ENCODE measurements at places on chromosomes 4 and X.

GRCh38 chr4:158193171-158193749 is 17.0 kb upstream of the TMEM144 start:
- DNase-seq = no peak

- DNase-seq = no peak
These were observed 146.1 kb downstream of the GPR143 start for GRCh38 chrX:9619581-9619980.

GRCh38 chrX:39900777-39901170 is 197.0 kb downstream of the BCOR start:
- no peak for DNase-seq

DNA sequence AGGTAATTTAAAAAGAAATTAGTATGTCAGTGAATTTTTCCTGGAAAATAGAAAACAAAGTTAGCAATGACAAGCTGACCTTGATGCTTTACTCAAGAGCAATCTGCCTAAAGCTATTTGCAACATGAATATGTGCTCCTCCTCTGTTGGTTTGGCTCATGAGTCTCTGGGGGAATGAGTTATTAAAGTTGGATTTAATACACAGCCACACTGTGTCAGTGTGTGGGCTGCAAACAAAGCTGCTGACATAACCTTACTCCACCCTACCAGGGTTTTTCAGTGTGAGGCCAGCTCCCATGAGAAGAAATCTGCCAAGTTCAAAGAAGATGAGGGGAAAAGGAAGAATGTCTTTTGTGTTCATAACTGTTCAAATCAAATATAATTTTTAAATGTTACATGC is 280.5 kb downstream of the TLL1 start:
- no peak for DNase-seq

DNA sequence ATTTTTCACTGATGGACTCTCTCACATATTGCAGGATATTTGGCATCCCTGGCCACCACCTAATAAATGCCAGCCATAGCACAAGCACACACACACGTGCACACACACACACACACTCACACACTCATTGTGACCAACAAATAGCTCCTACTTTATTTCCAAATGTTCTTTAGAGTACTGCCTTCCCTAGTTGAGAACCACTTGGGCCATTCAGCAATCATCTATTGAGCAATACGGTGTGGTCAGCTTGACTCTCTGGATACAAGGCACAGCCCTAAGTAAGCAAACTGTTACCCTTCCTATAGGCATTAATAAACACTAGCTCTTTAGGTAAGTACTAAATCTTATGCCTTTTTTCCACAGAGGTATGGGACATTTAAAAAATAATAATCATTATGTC is 21.1 kb downstream of the CORIN start:
- no peak for DNase-seq

DNA sequence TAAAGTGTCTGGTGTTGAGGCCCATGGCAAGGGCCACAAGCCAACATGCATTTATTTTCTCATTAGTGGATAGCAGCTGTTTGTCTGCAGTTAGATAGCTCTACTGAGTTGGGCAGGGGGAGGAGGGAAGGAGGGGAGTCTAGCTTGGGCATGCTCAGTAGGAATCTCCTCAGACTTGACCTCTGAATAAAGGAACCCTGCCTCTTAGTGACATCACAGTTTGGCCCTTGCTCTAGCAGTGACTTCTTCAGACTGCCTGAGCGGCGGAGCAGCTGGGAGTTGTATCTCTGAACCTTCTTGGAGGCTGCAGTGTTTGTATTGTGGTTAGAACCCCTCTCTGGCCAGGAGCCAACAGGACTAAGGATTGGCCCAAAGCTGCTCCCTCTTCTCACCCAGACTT is 57.4 kb downstream of the BCORL1 start:
- no peak for DNase-seq

DNA sequence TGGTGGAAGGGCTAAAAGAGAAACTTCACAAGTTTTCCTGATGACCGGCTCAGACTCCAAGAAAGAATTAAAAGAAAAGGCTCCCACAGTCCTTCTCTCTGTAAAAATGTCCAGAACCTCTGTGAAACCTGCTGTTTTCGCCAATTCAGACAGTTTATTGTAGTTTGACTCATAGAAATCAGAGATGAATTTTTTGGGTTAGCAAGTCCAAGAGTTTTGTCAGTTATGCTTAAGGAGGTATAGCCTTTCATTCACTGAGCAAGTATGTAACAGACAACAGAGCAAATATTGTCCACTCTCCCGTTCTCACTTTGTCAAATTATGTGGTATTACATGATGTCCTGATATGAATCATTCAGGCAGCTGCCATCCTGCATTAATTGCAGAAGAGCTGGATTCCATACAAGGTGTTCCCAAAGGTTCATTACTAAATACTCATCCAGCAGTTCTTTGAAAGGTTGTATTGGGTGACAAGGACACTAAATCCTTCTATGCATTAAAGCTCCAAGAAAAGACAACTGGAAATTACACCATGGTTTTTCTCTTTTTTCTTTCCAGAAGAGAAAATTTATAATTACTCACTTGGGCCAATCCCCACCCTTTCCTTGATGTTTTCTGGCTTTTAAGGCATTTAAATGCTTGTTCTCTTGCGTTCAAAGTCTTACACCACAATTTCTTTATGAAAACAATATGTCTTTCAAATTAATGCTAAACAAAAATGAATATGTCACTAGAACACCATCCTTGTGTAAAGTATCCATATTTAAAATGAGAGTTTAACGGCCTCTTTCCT is 30.0 kb upstream of the PLAC1 start:
- no peak for DNase-seq

GRCh38 chr4:127708985-127709384 is 21.2 kb upstream of the SLC25A31 start:
- no peak for DNase-seq

GRCh38 chrX:128518508-128518907 is 466.3 kb upstream of the ACTRT1 start:
- DNase-seq = no peak

- peak; percentile 78 for DNase-seq
These were observed 5.3 kb downstream of the ZFYVE28 start for GRCh38 chr4:2412885-2413716.

All from stimulated activated CD4-positive, alpha-beta T cell treated with anti-CD3 and anti-CD28 coated beads, Interleukin-12 subunit alpha, Interleukin-12 subunit beta, amount 100 ng/mL, for 24 hours (primary cell).